ENCODE measurements at places on chromosomes 2 and 18.

- DNase-seq = no peak
These were observed 3.6 kb downstream of the CELF4 start for GRCh38 chr18:37561986-37562385.

- no peak for DNase-seq
These were observed 947.5 kb downstream of the CPS1 start for GRCh38 chr2:211503856-211504255.

DNA sequence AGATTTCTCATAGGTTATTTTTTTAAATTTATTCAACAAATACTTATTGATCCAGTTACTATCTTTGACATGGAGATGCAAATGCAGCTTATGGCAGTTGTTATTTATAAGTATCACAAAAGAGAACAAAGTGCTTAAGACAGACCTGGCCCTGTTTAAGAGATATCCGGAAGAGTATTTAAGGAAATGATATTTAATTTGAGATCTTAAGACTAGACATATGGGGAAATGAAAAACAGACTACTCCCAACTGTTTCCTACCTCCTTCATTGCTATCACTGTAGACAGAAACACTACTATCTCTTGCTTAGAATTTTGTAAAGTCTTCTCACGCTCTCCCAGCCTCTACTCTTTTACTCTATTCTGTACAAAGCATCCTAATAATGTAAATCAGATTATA, 36.0 kb downstream of the RPRD1A start:
- DNase-seq = no peak

GRCh38 chr2:21770787-21771186, 647.0 kb downstream of the TDRD15 start:
- DNase-seq = no peak

- no peak for DNase-seq
These were observed 61.2 kb upstream of the POMC start for GRCh38 chr2:25229279-25230197.

DNA sequence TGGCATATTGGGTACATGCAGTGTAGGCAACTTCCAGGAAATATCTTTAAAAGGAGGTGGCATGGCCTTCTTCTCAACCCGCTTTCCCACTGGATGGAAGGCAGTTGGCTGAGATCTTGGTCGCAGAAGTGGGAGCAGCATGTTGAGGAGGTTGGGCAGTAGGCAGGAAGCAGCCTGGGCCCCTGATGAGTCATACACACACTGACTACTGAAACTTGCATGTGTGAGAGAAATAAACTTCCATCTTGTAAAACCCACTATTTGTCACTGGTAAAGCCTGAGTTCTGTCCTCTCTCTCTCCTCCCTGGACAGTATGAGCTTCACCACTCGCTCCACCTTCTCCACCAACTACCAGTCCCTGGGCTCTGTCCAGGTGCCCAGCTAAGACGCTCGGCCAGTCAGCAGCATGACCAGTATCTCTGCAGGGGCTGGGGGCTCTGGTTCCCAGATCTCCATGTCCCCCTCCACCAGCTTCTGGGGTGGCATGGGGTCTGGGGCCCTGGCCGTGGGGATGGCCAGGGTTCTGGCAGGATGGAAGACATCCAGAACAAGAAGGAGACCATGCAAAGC, 233.8 kb upstream of the SPRED2 start:
- no peak for DNase-seq

- DNase-seq = no peak
These were observed 144.7 kb downstream of the COL6A3 start for GRCh38 chr2:237269138-237269875.

DNA sequence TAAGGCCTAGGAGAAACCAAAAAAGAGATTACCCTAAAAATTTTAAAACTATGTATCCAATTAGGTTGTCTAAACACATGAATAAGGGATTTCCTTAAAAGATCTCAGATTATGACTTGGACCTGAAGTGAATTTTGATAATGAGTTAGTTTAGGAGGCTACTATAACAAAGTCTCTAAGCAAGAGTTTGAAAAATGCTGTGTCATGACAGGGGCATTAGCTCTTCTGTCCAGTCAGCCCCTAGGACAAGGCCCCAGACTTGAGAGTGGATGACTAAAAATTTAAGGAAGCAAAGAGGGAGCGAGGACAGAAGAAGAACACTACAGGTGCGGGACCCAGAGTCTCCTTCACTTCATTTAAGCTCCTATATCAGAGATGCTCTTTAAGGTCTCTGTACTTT, 135.9 kb downstream of the DTNB start:
- no peak for DNase-seq

DNA sequence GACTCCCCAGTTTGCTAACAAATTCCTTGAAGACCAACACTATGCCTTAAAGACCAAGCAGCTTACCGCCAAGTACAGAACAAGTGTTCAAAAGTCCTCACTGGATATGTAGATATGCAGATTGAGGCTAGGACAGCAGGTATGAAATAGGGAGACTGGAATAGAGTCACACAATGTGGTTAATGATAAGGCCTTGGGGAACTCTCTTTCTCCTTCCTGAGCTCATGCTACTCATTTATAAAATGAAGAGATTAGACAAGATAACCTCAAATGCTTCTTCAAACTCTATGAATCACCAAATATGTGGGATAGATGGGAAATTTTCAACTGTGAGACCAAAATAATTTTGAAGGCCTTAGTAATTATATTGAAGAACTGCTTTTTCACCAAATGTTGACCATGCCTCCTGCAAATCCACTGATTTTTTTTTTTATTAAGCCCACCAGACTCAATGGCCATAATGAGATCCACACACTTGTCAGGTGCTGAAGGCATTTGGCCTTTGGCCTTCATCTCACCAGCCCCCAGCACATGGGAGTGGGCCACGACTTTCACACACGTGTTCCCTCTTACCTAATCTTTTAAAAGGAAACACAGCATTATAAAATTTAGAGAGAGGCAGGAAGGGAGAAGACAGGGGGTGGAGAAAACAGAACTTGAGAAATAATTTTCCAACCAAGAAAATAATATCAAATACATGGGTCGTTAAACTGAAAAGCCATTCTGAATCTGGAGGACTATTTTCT, 181.5 kb downstream of the EN1 start:
- no peak for DNase-seq

DNA sequence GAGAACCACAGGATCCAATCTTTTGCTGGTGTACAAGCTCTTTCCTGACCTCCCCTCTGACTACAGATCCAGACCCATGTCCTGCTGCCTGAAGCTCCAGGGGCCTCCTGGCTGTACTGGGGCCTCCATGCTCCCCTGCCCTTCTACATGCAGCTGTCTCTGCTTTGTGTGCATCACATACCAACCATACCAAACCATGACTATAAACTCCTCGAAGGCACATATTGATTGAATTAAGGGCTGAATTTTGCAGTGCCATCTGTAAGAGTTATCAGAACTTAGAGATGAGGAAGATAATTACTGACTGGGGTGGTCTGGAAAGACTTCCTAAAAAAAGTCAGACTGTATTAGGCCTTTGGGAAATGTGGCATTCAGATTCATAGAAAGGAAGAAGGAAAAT, 139.9 kb upstream of the CXCR4 start:
- DNase-seq = no peak

- DNase-seq = no peak
These were observed 383.4 kb downstream of the PLCL1 start for GRCh38 chr2:198187841-198188240.

DNA sequence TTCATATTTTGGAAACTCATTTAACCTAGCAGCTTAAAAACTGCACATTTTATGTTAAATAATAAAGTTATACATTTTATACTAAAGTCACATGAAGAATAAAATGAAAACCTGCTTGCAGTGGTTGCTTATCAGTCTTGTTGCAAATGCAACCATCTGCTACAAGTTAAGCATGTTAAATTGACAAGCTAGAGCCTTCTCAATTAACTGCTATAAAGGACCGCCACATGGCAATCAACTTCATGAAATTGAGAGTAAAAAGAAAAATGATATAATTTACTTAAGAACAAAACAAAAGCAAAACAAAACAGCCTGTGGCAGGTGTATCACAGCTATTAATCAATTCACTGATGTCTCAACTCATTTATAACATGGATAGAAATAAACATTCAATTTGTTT, 78.7 kb downstream of the RTTN start:
- no peak for DNase-seq

DNA sequence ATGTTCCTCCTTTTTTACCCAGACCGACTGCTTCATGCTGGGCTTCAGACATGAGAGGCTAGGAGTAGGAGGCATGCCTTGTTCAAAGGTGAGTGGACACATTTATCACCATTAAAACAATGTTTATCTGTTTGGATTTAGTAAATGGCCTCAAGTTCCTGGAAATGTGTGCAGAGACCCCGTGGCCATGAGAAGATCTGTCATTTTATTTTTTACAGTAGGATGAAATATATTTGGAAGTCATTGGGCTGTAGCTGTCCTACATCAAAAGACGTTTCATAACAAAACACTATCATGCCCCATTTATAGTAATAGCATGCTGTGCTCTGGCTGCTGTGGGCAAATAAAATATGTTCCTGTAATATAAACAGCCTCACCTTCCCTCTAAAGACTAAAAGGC, 403.9 kb upstream of the TNP1 start:
- DNase-seq = no peak

DNA sequence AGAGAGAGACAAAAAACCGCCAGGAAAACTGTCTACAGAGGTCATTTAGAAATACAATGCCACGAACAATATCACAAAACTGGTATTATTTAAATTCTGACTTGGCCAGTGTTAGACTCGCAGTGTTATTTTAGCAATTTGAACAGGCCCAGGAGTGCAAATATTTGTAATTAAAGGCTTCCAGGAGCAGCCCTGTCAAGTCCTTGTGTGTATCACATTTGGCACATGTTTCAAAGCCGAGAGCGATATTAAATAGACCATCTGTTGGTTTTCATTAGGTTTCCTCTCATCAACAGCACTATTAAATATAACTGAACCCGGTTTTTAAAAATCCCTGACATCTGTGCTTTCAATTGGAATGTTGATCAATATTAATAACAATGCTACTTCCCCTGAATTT, 656.9 kb downstream of the TSN start:
- DNase-seq = no peak

DNA sequence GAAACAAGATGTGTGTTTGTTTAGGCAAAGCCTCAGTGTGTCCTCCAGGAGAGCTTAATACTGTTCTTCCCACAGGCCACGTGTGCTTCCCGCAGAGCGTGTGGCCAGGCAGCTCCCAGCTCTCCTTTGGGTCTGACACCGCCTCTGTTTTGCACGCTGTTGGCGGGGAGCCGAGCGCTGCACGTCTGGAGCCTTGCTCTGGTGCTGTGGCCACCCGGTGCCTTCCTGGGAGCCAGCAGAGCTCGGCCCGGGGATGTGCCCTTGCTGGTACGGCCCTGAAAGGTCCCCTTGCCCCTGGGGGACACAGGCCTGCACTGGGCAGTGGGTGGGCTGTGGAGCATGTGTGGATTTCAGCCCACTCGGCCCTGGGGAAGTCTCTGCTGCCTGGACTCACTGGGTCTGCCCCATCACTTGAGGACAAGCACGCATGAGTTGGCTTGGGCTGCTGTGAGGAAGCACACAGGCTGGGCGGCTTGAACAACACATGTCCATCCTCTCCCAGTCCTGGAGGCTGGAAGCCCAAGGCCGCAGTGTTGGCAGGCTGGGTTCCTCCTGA, 160.7 kb upstream of the HDAC4 start:
- DNase-seq = no peak

DNA sequence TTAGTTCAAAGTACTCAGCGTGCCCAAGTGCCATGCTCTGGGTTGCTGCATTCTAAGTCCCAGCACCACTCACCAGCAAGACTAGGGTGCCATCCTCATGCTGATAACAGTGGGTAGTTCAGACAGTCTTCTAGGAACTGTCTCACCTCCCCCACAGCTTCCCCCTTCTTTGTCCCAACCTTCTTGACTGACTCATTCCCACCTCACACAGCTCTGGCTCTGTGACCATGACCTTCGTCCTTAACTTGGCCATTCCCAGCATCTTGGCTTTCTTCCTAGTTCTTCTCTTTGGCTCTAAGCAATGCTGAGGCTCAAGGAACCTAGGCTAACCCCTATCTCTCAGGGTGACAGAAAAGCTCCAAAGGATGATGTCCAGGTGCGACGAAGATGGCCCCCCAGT, 20.0 kb upstream of the CXCR4 start:
- no peak for DNase-seq

DNA sequence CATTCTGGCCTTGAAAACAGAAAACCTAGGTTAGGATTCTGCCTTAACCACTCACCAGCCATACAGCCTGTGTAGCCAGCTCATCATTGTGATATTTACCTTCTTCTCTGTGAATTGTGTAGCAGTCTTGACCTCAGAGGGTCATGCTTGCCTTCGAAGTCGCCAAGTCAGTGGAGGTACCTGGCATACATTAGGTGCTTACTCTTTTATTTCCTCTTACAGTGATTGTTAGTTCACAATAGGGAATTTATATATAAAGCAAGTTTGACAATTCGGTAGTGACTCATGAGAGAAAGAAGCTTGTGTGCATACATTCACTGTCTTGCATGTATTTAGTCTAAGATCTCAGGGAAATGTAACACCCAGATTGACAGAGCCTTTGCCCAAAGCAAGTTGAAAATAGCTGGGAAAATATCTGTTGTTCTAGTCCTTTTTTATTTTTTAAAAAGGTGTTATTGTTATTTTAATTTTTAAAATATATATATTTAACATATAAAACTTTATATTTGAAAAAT, 290.6 kb downstream of the PTGR3 start:
- DNase-seq = no peak

- DNase-seq = no peak
These were observed 7.6 kb downstream of the APCDD1 start for GRCh38 chr18:10461989-10462388.

GRCh38 chr2:105772362-105772761, 27.6 kb downstream of the NCK2 start:
- no peak for DNase-seq

DNA sequence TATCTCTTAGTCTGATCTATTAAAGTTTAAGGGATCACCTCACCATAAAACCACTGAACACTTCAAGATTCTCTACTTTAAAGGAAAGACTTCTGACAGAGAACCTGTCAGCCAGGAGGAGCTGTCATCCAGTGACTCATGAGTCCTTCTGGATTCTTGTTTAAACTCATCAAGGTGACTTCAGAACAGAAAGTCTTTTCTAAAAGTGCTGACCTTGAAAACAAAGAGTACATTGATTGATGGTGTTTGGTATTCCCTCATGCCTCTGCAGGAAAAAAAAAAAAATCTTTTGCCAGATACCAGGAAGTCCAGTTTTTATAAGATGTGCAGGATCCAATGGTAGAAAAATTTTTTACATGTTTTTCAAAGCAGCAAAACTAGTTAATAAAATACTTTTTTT, 12.3 kb downstream of the DSG2 start:
- DNase-seq = no peak

GRCh38 chr2:68723181-68723580, 11.4 kb upstream of the ARHGAP25 start:
- no peak for DNase-seq

- no peak for DNase-seq
These were observed 1.9 kb downstream of the SS18 start for GRCh38 chr18:26088487-26088886.

- DNase-seq = no peak
These were observed 4.5 kb downstream of the CD28 start for GRCh38 chr2:203710952-203711351.

DNA sequence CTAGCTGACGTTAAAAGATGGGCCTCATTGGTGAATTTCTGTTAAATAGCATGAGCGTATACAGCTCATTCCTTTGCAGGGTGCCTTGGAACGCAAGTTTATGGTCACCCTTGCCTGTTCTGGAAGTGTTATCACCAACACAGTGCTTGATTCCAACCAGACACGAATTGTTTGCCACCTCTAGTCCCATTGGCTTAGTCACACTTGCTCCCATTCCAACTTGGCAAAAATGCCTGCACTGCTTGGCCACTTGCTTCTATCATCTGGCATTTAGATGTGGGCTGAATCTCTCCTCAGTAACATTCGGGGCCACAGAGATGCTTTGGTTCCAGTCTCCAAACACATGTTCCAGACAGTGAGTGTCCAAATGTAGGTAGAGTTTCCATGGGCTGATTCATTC, 27.5 kb upstream of the ACVR1 start:
- DNase-seq = no peak

All from NCI-H1048 (cell line).